Central memory CD4-positive, alpha-beta T cell (primary cell): ENCODE measurements at places on chromosomes 5 and 9.

DNA sequence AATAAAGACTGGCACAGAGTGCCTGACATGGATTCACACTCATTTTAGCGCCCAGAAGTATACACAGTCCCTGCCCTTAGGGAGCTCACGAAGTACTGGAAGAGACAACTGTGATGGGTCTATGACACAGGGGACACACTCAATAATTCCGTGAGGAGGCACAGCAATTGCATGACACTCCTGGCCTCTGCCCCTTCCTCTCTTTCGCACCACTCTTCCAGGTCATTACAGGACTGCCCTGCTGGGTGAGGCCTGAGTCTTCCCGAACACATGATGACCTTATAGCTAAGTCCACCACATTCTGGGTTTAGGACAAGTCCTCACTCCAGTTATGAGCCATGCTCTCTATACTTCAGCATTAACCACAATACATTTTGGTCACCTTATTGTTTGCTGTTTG is 134.7 kb downstream of the GNA14 start:
- no peak for DNase-seq

GRCh38 chr5:72110394-72111013 is 3.2 kb downstream of the MAP1B start:
- DNase-seq: no peak

- DNase-seq: no peak
Measured at GRCh38 chr9:84999788-85000187, 330.3 kb downstream of the NTRK2 start.

DNA sequence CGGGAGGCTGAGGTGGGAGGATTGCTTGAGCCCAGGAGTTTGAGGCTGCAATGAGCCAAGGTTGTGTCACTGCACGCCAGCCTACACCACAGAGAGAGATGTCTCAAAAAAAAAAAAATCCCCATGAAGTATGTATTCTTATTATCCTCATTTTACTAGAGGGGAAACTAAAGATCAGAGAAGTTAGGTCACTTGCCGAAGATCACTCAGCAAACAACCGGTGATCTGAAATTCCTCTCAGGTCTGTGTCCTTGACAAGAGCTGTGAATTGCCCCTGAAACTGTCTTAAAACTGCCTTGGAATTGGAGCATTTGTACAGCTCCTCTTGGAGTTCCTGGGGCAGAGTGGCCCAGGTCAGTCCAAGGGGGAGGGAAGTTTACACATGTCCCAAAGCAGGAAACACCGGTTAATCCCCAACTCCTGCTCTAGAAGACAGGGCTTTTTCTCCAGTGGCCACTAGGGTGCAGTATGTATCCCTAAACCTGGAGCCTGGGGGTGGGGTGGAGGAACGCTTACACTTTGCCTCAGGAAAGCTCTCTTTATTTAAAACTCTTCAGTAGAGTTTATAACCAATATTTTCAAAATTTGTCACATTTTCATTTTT is 27.6 kb downstream of the AQP7 start:
- peak; percentile 65 for DNase-seq

DNA sequence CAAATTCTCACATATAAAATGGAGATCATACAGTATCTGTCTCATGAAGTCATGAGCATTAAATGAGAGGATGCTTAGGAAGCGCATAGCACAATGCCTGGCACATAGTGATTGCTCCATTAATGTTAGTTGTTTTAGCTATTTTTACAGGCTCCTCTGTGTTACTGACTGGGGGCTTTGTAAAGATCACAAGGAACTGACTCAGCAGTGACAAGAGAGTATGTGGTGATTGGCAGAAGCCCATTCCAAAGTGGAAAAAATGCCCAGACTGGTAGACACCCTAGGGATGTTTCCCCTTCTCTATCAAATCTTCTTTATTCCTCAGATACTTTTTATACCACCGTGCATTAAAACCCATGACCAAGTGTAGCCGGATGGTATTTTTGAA is 33.5 kb downstream of the ABLIM3 start:
- no peak for DNase-seq

- DNase-seq: no peak
Measured at GRCh38 chr5:158751961-158752655, 347.6 kb downstream of the EBF1 start.

GRCh38 chr9:111483439-111483857 is 735 bp downstream of the ECPAS start:
- peak; percentile 58 for DNase-seq

DNA sequence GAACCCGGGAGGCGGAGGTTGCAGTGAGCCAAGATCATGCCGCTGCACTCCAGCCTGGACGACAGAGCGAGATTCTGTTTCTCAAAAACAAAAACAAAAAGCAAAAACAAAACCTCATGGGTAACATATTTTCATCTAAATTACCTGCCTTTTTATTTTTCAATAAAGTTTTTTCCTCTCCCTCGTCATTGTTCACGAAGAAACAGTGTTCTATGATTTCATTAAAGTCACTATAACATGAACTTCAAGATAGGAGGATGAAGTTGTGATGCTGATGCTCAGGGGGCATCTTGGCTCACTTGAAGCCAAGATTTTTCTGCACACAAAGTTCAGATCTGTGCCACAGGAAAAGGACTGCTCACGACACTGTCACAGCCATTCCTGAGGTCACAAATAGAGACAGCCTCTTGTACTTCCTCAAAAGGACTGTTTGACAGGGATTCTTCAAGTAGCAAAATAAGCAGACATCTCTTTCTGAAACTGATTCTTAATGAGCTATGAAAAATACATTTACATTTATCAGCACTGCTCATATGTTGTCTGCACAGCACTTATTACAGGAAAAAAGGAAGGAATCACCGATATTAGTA is 16.1 kb downstream of the NIPSNAP3B start:
- DNase-seq: no peak

DNA sequence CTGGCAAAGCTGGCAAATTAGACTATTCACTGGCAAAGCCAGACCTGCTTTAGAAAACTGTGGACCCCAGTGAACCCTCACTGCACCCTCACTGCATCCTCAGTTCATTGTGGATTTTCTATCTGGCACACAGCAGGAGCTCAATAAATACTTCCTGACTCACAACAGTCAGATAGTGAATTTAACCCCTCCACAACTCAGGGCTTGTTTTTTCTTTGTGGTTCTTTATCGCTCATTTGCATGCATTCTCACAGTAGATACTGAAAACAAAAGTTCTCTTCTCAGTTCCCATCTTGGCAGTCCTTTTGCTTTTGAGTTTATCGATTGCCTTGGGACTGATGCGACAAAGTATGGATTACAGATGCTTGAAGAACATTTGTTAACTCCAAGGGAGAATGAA is 99.8 kb downstream of the ACTL7B start:
- DNase-seq: no peak

GRCh38 chr9:70382709-70383605 is 31.5 kb downstream of the KLF9 start:
- no peak for DNase-seq

- no peak for DNase-seq
Measured at GRCh38 chr5:163162645-163163044, 274.8 kb upstream of the CCNG1 start.

DNA sequence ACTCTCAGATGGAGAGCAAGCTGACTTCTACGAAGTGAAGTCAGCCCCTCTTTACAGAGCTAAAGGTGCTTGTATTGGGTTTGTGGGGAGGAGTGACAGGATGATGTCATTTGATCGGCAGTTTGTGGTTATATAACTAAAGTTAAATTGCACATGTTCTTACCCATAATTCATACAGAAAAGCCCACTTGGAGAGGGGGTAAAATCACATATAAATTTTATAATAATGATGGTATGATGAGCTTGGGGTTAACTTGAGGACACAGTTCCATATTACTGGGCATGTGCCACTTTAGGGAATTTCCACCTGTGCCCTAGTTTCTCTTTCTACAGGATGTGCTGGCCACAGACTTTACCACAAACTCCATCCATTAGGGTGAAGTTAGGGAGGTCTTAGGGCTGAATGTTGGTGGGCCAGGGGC is 1178.6 kb upstream of the CDH9 start:
- no peak for DNase-seq

- no peak for DNase-seq
Measured at GRCh38 chr9:80922544-80922943, 766.8 kb downstream of the TLE1 start.
